ENCODE measurements at places on chromosomes 6 and 20. TPM values are rescaled to one million over a fixed set of nuclear protein-coding genes. Genes with fewer than 3 reads are reported as not detected.

The RHAG gene
- total RNA-seq, result not detected

The PREX1 gene
- 200 TPM for total RNA-seq

The HLA-DOB gene
- total RNA-seq, result 6.6 TPM

The LTA gene
- total RNA-seq, result 19.9 TPM

The ABHD16A gene
- 75.1 TPM for total RNA-seq

DNA sequence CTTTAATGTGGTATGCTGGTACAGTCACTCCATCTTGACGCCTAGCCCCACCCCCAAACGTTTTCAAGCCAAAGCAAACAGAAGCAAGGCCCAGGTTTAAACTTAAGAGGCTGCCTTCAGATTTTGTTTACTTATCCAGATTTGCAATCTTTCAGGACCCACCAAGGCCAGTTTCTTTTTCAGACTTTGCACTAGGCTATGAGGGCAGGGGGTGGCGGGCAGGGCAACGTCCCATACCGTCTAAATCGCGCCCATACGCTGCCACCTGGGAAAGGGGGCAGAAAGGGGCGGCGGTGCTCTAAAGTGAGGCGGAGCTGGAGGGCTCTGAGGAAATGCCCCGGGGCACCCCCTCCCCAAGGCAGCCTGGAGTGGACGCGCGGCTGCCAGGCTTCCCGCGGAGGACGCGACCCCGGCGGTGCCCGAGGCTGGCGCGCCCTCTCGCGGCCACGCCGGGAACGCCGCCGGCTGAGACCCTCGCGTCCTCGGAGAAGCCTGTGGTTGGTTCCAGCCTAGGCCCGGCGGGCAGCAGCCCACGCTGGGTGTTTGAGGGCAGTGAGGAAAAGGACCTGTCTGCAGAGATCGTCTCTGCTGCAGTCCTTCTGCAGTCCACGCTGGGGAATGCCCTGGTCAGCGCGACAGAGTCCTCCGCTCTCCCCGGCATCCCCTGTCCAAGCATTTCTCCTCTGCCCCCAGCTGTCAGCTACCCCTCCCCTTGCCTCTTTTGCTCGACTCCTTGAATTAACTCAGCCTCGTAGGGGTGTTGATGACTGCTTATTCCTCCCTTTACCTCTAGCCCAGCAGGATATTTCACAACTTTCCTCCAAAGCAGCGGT, 129.2 kb upstream of the PRND start:
- H3K36me3 ChIP-seq, result no peaks in the 10 kb centered on the region
- H3K4me3 ChIP-seq, result peak overlapping the region; percentile 87
- peak; percentile 50 for DNase-seq
- peaks cover 25% of the 10 kb centered on the region for H3K27me3 ChIP-seq
- no peak overlapping the region for H3K27ac ChIP-seq

GRCh38 chr6:169145991-169146501, 107.6 kb downstream of the THBS2 start:
- H3K27me3 ChIP-seq, result peaks cover 15% of the 10 kb centered on the region
- H3K27ac ChIP-seq, result no peak overlapping the region
- H3K4me1 ChIP-seq, result no peaks in the 10 kb centered on the region
- no peak for DNase-seq
- no peak overlapping the region for H3K4me3 ChIP-seq

DNA sequence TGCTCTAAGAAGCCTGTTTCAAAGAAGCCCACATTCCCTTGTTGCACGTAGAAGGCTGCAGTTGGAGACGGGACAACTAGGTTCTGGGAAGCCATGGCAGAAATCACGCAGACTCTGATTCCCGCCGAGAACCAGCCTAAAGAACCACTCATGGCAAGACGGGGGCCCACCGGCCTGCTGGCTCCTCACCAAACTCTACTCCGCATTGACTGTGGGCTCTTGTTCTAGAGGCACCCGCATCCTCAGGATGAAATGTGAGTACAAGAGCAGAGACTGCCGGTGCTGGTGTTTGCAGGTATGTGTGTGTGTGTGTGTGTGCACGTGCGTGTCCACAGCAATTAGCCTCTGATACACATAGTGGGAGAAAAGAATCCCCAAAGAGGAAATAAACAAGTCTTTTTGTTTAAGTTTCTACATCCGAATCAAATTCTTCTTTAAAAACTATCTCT, 42.3 kb upstream of the NR2E1 start:
- peaks cover 7% of the 10 kb centered on the region for H3K36me3 ChIP-seq
- no peak overlapping the region for H3K27ac ChIP-seq
- H3K4me3 ChIP-seq, result no peak overlapping the region
- DNase-seq, result no peak

DNA sequence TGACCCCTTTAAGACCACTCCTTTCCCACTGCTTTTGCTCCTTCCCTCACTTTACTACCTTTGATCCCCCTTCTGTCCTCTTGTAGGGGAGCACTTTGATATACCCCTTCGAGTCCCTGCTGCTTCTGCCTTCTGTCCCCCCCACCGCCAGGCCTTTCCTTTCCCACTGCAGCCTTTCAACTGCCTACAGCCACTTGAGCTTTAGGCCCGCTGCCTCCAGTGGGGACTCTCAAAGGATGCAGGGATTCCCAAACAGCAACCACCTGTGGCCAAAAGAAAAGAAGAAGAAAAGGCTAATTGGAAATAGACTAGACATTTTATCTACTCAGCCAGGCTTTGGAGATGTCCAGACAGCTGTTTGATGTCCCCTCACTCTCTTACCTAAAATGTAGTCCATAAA, 77.0 kb upstream of the DTNBP1 start:
- H3K4me1 ChIP-seq, result no peaks in the 10 kb centered on the region
- no peak overlapping the region for H3K4me3 ChIP-seq
- H3K36me3 ChIP-seq, result peaks cover 8% of the 10 kb centered on the region
- DNase-seq, result no peak
- peaks cover 23% of the 10 kb centered on the region for H3K27me3 ChIP-seq

DNA sequence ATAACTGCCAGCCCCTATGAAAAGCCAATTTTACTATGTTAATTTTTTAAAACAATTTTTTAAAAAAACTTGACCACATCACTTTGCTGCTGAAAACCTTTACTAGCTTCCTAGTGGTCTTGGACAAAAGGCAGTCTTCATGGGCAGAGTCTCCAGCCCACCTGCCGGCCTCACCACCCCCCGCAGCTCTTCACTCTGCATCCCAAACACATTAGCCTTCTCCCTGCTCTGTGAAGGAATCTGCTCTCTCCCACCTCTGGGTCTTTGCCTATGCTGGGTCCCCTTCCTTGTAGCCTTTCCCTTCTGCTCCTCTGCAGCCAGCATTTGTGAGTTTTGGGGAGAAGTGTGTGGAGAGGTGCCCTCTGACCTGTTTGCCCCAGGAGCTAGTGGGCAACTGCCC, 170.7 kb upstream of the MLN start:
- peaks cover 6% of the 10 kb centered on the region for H3K4me1 ChIP-seq
- H3K4me3 ChIP-seq, result no peak overlapping the region
- no peak overlapping the region for H3K27ac ChIP-seq
- peaks cover 3% of the 10 kb centered on the region for H3K36me3 ChIP-seq

GRCh38 chr20:34704177-34705007, at the start of gene TP53INP2:
TP53INP2 (plus strand) TSS chr20:34704344; CDS start chr20:34708740, 4,396 bp downstream.
- peak within 1 kb of the TSS; percentile 98 for H3K4me3 ChIP-seq
- peaks cover 15% of the 10 kb centered on the region for H3K27me3 ChIP-seq
- H3K36me3 ChIP-seq, result peaks cover 2% of the 10 kb centered on the region

DNA sequence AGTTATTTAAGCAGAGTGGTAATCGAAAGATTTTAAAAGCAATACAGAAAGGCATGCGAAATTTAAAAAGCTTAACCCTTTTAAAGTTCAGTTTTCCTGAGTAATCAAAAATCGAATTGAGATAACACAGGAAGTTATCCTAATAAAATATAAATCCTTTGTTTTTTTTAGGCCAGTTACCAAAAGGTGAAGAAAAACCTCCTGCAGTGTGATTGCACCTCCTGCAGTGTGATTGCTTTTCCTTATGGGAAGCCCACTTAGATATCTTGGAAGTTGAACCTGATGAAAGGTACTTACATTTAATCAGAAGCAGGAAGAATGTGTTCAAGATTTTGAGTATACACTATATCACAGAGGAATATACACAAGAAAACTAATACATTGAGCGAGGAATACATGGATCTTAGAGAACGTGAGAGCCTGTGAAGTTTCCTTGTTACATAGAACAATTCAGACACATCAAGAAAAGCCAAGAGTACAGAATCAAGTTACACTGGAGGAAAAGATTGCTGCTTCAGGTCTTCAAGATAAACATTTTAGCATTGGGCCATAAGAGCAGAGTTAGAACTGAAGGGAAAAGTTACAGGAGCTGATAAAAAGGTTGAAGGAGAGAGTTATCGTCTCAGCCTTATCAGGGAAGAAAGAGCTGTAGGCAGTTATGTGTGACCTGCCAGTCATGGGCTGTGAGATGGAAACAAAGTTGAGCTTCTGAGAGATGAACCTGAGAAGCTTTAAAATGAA, 7.7 kb upstream of the TMEM181 start:
- H3K36me3 ChIP-seq, result peaks cover 5% of the 10 kb centered on the region
- peaks cover 5% of the 10 kb centered on the region for H3K27me3 ChIP-seq
- DNase-seq, result no peak
- H3K4me3 ChIP-seq, result no peak overlapping the region
- H3K4me1 ChIP-seq, result no peaks in the 10 kb centered on the region

- H3K27ac ChIP-seq, result peak overlapping the region; percentile 93
- peak overlapping the region; percentile 86 for H3K4me3 ChIP-seq
- H3K27me3 ChIP-seq, result no peaks in the 10 kb centered on the region
- H3K36me3 ChIP-seq, result no peaks in the 10 kb centered on the region
- no peak for DNase-seq
Measured at GRCh38 chr6:14212020-14212419, 94.4 kb downstream of the CD83 start.

- peaks cover 10% of the 10 kb centered on the region for H3K4me1 ChIP-seq
- no peak for DNase-seq
- peak overlapping the region; percentile 82 for H3K27ac ChIP-seq
- peaks cover 2% of the 10 kb centered on the region for H3K36me3 ChIP-seq
- peaks cover under 1% of the 10 kb centered on the region for H3K27me3 ChIP-seq
Measured at GRCh38 chr20:24066076-24066700, 77.6 kb upstream of the GGTLC1 start.

- no peak for DNase-seq
- no peaks in the 10 kb centered on the region for H3K36me3 ChIP-seq
- no peak overlapping the region for H3K4me3 ChIP-seq
- no peak overlapping the region for H3K27ac ChIP-seq
Measured at GRCh38 chr20:12262747-12263146, 345.1 kb downstream of the BTBD3 start.

- peaks cover 57% of the 10 kb centered on the region for H3K27me3 ChIP-seq
- H3K36me3 ChIP-seq, result peaks cover 3% of the 10 kb centered on the region
- H3K4me3 ChIP-seq, result no peak overlapping the region
- peaks cover 11% of the 10 kb centered on the region for H3K4me1 ChIP-seq
- no peak overlapping the region for H3K27ac ChIP-seq
Measured at GRCh38 chr6:79632580-79632979, 1.5 kb downstream of the SH3BGRL2 start.

GRCh38 chr6:159769470-159769869, 7.6 kb downstream of the ACAT2 start:
- no peak overlapping the region for H3K4me3 ChIP-seq
- H3K27ac ChIP-seq, result no peak overlapping the region
- H3K36me3 ChIP-seq, result peaks cover 4% of the 10 kb centered on the region
- no peak for DNase-seq

DNA sequence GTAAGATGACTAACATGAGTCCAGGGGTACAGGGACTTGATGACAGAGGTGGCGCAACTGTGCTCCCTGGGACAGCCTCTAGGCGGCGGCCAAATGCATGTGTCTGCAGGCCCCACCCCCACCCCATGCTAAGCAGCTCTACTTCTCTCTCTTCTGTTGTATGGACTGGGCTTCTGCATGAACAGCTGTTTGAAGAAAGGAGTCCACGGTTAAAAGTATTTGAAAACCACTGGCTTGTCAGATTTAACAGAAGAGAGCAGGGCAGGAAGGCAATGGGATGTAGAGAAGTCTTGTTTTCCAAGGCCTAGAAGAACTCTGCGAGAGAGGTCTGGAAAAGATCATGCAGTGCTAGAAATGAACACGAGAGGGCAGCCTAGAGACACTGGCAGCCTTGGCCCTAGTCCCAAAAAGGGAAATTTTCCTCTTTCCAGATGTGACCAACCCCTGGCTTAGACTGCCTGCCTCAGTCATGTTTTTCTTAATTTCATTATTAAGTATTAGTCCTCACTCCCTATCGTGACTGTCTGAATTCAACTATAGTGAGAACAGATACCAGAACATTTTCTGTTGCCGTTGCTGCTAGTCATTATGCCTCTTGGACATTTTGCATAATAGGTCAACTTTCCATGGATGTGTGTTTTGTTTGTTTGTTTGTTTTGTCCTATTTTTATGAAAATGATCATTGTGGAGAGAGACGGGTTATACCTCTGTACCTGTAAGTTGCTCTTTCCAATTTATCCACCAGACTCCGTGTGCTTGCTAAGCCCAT, 265.0 kb downstream of the ADGRG6 start:
- H3K27me3 ChIP-seq, result no peaks in the 10 kb centered on the region
- H3K27ac ChIP-seq, result no peak overlapping the region
- H3K4me3 ChIP-seq, result no peak overlapping the region
- H3K36me3 ChIP-seq, result no peaks in the 10 kb centered on the region
- H3K4me1 ChIP-seq, result peaks cover 33% of the 10 kb centered on the region

DNA sequence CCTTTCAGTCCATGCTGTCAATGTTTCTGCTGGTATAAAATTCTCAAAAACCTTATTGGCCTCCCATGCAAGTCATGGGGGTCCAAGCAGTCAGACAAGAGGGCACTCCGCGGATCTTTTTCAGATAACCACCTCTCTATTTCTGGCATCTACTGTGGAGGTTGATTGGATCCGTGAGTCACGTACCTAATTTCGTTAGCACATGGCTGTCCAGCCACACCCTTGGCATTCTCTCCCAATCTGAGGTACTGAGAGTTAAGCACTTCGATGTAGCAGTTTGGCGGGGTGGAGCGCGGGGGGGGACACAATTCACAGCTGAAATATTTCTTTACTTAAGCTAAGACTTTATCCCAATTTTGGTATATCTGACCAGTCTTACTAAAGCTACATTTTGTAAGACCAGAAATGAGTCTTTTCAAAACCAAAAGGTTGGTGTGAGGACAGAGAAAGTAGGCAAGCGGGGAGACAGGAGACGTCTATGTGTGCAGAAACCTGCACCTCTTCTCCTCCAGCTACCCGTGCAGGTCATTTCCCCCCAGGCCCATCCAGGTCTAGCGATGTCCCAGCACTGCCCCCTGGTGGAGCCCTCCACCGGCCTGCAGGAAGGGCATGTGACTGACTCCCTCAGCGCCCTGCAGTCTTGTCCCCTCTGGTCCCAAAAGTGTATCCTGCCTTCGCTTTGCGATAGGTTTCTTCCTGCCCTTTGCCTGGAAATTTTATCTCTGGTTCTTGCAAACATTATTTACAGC, 113.1 kb downstream of the ADAT2 start:
- H3K4me1 ChIP-seq, result peaks cover 2% of the 10 kb centered on the region
- H3K27ac ChIP-seq, result no peak overlapping the region
- peak; percentile 11 for DNase-seq
- H3K27me3 ChIP-seq, result no peaks in the 10 kb centered on the region

DNA sequence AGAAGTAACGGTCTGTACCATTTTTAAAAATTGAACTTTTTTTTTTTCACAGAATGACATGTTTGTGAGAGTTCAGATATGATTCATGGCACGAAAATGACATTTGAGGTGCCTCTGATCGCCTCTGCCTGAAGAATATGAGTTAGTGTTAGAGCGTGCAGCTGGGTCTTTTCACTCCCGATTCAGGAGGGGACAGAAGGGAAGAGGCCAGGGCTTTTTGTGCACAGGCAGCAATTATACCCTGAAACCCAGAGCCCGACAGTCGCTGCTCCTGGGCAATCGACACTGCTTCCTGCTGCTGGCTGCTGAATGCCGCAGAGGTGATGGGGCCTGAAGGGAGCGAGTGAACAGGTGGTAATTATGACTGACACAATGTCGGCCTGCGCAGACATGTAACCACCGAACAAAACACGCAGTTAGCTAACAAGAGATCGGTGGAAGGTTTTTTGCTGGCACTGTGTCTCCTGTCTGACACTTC, 652.0 kb upstream of the NOX3 start:
- no peaks in the 10 kb centered on the region for H3K4me1 ChIP-seq
- no peak for DNase-seq
- H3K27me3 ChIP-seq, result no peaks in the 10 kb centered on the region
- no peaks in the 10 kb centered on the region for H3K36me3 ChIP-seq

Data from T-helper 17 cell (primary cell).